Activated CD8-positive, alpha-beta memory T cell treated with anti-CD3 and anti-CD28 coated beads for 24 hours (primary cell): ENCODE measurements at places on chromosomes 5 and 9.

GRCh38 chr9:76403352-76403751 lies 9.1 kb upstream of the RFK start:
- DNase-seq, result no peak

GRCh38 chr9:133067813-133068212 lies 6.0 kb downstream of the CEL start:
- DNase-seq, result no peak

- DNase-seq, result no peak
Observed at GRCh38 chr5:31193591-31194467, at the start of gene CDH6. CDH6 (plus strand) TSS chr5:31193686; CDS start chr5:31267474, 73,788 bp downstream.

DNA sequence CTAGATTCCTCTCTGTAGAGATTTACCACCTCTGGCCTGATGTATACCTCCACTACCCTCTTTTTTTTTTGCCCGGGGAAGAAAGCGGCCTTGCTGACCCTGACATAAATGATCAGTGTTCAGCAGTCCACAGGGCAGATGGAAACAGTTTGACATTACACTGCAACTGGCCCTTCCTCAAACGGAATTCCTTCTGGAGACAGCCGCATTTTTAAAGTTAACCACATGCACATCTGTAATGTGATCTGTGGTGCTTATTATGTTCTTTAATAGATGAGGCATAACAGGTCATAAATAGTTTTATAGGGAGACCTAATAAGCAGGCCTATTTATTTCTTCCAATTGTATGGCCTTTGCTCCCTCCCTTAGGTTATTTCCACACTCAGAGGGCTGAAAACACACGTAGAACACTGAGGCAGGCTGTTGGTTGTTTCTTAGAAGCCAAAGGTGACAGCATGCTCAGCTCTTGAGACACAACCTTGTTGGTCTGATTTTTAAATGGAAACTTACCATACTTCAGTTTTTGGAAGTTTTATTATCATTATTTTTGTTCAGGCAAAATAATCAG lies 84.0 kb upstream of the APC start:
- DNase-seq, result no peak

GRCh38 chr9:16278326-16278999 lies 592.0 kb downstream of the BNC2 start:
- no peak for DNase-seq

- no peak for DNase-seq
Observed at GRCh38 chr5:171650597-171650996, 135.0 kb upstream of the SMIM23 start.

DNA sequence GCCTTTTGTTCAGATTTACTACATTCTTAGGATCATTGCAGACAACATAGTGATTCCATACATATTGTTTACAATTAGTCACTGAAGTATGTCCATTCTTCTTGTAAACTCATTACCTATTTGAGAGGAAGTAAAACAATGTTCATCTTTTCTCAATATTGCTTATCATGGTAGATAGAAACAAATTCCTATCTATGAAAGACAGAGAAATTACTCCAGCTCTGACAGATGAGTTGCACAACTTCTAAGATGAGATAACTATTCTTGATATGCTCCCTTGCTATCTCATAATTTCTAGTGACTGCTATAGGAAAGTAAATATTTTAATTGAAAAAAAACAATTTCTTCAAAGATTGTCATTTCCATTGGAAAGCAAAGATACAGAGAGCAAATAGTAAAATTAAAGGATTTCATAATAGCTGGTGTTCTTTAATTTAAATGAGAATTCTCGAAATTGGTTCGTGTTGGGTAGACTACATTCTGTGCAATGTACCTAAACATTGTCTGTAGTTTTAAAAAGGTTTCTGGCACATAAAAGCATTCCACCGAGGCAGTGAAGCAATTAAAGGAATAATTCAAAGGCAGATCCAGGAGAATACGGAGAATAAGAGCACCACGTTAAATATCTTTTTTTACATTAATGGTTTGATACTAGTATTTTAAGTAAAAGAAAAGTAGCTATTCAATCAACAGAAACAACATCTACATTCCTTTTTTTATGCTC lies 1029.1 kb upstream of the ACO1 start:
- no peak for DNase-seq

GRCh38 chr9:73270967-73271721 lies 119.5 kb downstream of the ANXA1 start:
- DNase-seq, result no peak

DNA sequence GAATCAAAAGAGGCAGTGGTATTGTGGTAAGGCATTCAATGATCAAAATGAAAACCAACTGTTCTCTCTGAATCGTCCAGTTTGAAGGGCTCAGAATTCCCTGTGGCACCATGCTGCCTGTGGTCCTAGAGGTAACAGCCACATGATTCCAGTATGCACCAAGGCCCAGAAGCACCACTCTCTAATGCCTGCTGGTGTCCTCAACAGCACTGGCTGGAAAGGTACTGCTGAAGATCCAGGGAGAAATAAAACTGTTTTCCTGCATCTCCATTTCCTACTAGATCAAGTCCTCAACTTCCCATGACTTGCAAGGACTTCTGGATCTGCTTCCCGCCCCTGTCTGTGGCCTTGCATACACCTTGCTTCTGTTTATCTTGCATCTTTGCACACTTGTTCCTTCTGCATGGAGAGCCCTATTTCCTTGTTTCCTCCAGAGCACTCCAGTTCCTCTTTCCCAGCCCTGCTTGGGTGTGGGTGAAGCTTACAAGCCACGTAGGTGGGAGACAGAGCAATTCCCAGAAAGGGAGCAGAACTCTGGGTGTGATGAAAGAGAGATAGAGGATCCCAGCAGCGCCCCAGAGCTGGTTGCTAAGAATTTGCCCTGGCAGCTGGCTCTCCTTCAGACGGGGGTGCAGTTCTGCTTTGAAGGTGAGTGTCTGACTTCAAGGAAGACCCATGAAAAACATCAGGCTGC lies 41.0 kb upstream of the EQTN start:
- DNase-seq, result no peak

GRCh38 chr5:151002681-151003502 lies 17.5 kb upstream of the GPX3 start:
- DNase-seq, result no peak

- no peak for DNase-seq
Observed at GRCh38 chr5:157540124-157540523, 35.5 kb downstream of the ADAM19 start.

DNA sequence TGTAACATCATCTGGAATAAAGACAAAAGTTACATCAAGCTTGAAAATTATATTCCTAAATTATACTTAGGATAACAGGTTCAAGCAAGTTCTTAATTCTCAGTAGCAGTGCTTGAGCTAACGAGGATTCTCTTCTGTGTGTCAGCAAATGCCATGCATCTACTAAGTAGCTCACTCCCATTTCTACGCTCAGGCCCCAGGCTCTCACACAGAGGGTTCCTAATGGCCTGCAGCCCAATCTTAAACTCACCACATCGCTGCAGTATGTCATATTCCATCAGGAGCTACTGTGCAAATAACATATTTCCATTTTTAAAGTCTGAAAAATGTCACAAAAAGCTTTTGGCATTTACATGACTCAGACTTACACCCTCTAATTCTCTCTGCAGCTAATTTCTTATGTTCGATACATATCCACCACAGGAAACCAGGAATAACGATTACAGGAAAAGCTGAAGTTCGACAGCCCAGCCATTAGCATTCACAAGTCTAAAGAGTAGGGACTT lies 474.8 kb downstream of the EFNA5 start:
- no peak for DNase-seq

- DNase-seq, result no peak
Observed at GRCh38 chr9:92206488-92206887, 87.0 kb downstream of the IARS1 start.

DNA sequence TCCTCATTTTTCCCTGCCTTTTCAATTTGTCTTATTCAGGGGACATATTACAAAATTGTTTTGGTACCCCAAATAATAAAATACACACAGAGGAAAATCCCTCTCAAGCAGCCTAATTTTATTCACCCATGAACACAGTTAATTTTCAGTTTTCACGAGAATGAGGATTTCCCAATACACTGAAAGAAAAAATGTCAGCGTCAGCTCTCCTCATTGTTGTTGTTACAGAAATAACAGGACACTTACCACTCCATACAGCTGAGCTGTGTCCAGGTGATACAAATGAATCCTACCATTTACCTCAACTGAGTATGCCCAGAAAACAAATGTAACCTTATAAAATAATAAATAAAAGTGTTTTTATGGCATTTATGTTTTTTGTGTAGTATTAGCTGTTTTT lies 144.6 kb upstream of the PCA3 start:
- DNase-seq, result no peak

- no peak for DNase-seq
Observed at GRCh38 chr9:73775757-73776156, 624.1 kb downstream of the ANXA1 start.

GRCh38 chr9:124511891-124512805 lies 4.9 kb upstream of the NR5A1 start:
- DNase-seq, result no peak

DNA sequence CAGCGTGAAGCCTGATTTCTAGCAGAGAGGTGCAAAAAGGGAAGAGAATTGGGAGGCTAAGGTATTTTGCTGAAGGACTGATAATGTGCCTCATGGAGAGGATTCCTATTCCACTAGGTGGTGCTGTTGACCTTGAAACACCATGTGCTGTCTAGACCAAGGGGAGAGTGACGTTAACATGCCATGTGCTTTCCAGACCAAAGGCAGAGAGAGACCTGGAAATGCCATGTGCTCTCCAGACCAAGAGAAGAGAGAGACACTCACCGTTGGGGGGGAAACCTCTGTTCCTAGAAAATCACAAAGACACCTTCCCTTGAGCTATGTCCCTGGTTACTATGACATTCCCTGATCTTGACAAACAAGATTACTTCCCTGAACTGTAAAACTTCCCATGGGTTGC lies 286.0 kb upstream of the TUSC1 start:
- DNase-seq, result no peak

DNA sequence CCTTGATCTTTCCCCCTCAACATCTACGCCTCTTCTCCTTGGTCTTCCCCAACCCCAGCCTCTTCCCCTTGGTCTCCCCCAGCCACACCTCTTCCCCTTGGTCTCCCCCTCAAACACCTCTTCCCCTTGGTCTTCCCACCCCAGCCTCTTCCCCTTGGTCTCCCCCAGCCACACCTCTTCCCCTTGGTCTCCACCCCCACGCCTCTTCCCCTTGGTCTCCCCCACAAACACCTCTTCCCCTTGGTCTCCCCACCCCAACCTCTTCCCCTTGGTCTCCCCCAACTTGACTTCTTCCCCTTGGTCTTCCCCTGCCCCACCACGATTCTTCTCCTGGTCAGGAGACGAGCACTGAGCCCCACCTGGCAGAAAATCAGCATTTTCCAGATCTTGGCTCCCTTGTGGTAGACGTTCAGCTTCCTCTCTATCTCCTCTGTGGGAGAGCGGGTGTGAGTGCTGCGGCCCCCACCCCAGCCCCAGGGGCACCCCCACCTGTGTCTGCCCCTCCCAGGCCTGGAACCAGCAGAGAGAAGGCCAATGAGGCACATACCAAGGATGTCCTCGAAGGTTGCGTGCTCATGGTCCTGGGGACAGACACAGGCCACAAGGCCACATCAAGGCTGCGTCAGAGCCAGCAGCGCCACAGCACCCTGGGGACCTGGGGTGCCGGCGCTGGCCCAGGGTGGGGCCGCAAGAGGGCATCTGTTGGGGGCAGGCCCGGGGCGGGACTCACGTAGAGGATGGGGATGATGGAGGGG lies 7.0 kb downstream of the NSMF start:
- DNase-seq, result no peak

GRCh38 chr5:154165886-154166285 lies 24.6 kb upstream of the GALNT10 start:
- DNase-seq, result no peak

DNA sequence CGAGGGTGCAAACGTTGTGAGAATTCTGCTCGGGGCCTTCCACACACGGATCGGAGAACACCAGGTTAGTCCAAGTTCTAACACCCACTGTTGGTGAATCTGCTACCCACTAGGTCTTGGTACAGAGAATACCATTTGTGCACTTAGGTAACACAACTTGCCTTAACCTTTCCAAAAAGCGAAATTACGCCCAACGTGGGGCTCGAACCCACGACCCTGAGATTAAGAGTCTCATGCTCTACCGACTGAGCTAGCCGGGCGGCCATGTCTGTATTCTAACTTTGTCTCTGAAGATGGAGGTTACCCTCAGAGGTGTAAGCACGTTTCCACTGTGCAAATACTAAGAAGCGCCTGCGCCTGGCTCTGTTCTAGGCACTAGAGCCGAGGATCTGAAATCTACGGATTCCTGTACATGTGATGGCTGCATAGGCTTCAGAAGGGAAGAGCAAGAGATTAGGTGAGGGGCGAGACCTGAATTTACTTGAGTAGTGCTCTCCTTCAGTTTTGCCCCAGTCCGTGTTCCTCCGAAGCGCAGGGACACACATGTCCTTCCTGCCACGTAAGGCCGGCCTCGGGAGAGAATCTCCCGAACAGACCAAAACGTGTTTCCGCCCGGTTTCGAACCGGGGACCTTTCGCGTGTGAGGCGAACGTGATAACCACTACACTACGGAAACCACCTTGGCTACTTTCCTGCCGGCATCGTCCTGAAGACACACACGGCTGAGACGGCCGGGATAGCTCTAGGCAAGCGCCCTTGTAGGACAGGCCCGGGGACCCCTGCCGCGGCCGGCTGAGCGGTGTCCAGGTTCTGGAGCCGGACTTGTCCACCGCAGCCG lies 1.1 kb upstream of the TRIM41 start:
- peak; percentile 100 for DNase-seq

DNA sequence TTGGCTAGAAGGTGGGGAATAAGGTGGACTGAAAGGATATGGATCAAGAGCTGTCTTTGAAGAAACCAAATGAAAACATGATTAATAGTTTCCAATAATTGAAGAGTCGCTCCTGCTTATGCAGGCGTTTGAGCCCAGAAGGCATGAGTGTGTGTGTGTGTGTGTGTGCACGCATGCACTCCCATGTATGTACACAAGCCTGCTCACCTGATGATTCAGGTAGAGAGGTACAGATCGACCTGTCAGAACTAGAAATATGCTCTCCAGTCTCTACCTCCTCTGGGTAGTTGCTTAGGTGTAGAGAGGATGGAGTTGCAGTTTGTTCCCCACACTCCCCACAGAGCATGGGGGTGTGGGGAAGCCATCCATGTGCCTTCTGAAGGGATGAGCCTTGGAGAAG lies 1.1 kb upstream of the FGF1 start:
- DNase-seq, result no peak

- no peak for DNase-seq
Observed at GRCh38 chr5:39399135-39400036, 25.4 kb downstream of the DAB2 start.

DNA sequence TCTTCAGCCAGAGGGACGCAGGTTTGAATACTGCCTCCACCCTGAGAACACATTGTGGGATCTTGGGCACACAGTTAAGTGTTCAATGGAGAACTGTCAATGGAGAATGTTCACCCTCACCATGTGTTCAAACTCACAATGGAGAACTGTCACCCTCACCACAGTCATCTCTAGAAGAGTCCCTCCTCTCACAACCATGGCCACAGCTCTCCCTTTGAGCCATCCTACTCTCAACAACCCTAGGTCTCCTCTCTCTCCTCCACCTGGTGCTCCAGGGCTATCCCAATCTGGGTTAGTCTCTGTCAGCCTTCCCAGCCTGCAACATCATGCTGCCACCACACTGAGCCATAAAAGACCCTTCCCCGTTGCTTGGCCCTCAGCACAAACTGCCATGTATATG lies 36.3 kb upstream of the HAND1 start:
- no peak for DNase-seq

GRCh38 chr9:125425170-125425897 lies 163.7 kb downstream of the GAPVD1 start:
- no peak for DNase-seq

- DNase-seq, result no peak
Observed at GRCh38 chr5:99586878-99587277, 658.1 kb upstream of the CHD1 start.

- DNase-seq, result no peak
Observed at GRCh38 chr9:121609822-121610637, 41.4 kb upstream of the DAB2IP start.

GRCh38 chr9:6054280-6055099 lies 39.1 kb upstream of the RANBP6 start:
- peak; percentile 68 for DNase-seq
